B cell (primary cell): ENCODE measurements at places on chromosomes 2 and 18.

DNA sequence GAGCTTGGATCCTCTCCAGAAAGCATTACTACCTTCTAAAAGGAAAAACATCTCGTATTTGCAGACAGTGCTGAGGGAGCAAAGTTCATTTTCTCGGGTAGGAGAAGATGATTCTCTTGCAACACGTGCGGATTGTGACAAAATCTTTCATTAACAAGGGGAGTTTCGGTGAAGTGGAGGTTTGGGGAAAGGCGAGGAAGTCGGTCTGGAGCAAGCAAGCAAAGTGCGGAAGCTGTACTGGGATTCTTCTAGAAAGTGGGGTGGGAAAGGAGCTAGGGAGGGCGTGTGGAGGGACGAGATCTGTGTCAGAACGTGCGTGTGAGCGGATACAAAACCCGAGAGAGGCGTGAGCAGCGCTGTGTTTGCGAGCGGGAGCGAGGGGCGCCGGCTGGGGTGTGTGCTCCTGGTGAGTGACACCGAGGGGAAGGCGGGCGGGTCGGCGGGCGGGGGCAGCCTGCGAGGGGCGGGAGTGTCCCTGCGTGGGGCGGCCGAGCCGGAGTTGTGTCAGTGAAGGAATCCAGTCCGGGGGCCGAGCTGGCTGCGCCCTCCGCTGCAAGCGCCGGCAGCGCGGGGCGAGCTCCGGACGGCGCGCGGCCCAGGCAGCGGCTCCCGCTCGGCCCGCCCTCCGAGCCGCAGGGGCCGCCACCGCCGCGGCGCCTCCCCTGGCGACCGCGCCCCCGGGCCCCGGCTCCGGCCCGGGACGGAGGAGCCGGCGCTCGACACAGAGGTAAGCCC lies at the start of gene SPATS2L:
Gene SPATS2L (plus strand): TSS at position 498 of the 735 bp plus-strand sequence. CDS start 82,552 bp downstream, outside the sequence.
- DNase-seq = peak; percentile 31

DNA sequence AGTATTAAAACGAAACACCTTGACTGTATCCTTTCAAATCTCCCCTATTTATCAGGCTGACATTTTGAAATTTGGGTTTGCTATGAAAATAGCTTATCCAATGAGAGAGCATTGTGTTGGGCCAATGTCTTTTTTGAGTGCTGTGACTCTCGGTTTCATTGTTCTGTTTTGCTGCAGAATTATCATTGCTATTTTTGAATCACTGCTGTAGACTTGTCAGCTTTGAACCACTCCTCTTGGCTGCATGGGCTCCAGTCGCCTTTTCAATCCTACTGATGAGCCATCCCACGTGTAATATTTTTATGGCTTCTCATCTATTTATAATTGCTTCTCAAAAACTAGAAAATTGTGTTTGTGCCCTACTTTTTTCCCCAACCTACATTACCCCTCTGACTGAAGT lies 322.8 kb downstream of the LNPK start:
- no peak for DNase-seq

GRCh38 chr2:219157396-219157795 lies 3.2 kb downstream of the NHEJ1 start:
- no peak for DNase-seq

- no peak for DNase-seq
Observed at GRCh38 chr2:2738684-2739083, 407.6 kb upstream of the MYT1L start.

GRCh38 chr2:152078662-152079061 lies 20.2 kb downstream of the CACNB4 start:
- DNase-seq = no peak

DNA sequence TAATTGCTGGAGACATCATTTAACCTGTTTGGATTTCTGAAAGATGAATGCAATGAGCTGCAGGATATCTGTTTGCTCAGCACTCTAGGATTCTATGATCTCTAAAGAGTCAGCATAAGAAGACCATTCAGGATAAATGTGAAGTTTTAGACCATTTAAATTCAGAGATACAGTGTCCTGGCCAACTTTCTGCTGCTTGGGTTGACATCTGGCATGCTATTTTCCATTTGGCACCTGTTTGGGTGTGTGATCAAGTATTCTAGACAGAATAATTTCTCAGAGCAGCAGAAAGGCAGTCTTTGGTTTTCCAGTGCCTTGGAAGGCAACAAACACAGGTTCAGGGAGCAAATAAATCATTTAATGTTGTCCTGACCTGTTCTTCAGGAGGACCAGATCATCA lies 144.8 kb upstream of the NDUFV2 start:
- no peak for DNase-seq

DNA sequence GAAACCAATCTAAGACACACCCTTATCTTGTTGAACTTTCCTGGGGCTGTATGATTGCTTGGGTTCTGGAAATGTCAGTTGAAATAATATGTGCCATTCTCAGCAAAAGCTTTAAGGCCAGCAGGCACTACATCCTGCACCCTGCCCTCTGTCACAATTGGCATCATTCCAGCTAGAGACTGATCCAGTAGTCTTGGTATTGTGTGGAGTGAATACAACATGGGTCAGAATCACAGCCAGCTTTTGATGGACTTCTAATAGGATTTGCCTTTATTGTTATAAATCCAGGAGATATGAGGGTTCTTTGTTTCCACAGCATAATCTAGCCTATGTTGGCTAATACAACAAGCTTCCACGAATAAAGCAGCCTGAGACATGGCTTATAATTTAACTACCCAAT lies 617.0 kb upstream of the CDH2 start:
- no peak for DNase-seq

DNA sequence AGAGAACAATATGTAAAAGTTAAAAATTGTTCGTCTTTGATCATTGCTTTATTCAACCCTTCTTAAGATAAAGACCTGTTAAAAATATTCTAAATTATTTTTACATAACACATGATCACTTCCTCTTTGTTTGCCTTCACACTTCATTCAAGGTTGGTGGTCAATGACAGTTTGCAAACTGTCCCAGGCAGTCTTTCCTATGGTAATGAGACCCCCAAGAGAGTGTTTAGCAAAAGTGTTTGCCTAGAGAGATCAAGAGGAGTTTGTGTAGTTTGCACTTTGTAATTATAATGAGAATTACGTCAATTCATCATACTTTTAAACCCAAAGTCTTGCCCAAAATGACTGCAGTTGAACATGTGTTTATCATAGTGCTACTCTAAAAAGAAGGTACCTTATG lies 77.2 kb upstream of the ABCA12 start:
- no peak for DNase-seq

GRCh38 chr18:23922939-23923338 lies 91.6 kb upstream of the TTC39C start:
- DNase-seq = no peak

DNA sequence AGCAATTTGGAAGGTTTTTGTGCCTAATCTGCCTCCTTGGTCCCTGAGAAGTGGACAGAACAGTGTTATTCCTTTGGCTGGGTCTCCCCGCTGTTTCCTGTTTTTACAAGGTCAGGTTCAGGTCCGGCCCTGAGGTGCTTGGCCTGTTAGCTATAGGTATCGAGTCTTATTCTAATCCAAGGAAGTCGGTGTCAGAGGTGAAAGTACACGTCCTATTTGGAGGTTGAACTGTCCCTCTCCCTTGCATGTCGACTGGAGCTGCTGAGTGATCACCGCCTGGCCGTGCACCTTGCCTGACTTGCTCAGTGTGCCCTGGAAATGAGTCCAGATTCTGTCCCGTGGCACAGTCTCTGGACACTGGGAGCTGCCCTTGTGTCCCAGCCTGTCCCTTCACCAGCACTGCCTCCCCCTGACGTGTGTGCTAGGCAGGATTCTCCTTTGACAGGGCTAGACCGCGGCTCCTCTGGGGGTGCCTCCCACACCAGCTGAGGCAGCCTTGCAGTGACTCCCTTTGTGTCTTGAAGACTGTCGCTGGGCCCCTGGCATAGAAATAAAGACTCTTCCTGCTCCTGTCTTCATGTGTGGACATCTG lies 65.7 kb upstream of the RBM44 start:
- no peak for DNase-seq

DNA sequence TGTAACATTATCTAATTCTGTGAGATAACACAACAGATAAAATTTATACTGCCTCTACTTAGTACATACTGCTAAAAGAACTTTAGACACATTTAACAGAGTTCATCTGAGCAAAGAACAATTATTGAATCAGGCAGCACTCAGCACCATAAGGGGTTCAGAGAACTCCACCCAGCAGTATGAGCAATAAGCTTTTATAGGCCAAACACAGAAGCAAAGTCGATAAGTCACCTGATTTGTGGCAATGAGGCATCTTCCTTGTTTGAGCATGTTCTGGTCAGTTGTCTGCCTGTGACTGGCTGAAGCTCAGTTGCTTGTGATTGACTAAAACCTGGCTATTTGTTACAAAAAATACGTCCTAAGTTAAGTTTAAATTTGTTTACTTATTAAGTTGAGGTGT lies 746.1 kb upstream of the DDX18 start:
- no peak for DNase-seq

- DNase-seq = no peak
Observed at GRCh38 chr2:150462770-150463169, 24.7 kb downstream of the RND3 start.

DNA sequence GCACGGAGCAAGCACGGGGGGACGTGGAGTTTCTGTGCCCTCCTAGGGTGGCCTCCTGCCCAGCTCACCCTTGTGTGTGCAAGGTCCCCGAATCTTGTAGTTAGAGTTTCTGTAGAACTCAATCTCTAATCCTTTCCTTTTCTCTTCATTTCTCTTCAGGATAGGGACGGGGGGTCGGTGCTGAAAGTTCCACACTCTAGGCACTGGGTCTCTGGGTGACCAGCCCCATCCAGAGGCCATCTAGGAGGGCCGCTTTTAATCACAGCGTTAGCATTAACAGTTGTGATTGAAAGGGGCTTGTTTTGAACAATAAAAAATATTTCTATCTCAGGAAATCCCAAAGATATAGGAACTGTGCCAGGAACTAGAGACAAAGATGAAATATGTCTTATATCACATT lies 10.5 kb downstream of the SOCS6 start:
- no peak for DNase-seq

GRCh38 chr2:239724194-239724849 lies 300.8 kb downstream of the NDUFA10 start:
- no peak for DNase-seq

GRCh38 chr2:119489232-119489952 lies 34.9 kb downstream of the SCTR start:
- no peak for DNase-seq

- no peak for DNase-seq
Observed at GRCh38 chr18:47412924-47413323, 161.5 kb upstream of the SKOR2 start.

- DNase-seq = no peak
Observed at GRCh38 chr2:75099521-75099922, 99.8 kb downstream of the TACR1 start.

GRCh38 chr2:136024616-136025015 lies 39.2 kb upstream of the DARS1 start:
- no peak for DNase-seq

DNA sequence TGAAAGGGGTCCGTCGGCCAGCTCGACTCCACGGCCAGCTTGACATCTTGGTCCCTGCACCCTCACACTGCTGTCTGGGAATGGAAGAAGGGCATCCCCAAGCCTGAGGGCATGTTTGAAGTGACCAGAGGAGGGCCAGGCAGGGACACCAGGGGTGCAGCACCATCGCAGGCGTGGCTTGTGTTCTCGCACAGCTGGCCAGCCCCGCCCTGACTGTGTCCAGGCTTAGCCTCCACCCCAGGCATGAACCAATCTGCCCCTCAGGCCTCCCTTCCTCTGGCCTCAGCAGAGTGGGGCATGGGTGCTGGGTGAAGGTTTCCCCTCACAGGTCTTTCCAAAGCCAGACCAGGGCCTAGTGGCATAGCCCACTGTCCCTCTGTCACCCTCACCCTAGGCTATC lies 25.0 kb downstream of the EMX1 start:
- DNase-seq = no peak

DNA sequence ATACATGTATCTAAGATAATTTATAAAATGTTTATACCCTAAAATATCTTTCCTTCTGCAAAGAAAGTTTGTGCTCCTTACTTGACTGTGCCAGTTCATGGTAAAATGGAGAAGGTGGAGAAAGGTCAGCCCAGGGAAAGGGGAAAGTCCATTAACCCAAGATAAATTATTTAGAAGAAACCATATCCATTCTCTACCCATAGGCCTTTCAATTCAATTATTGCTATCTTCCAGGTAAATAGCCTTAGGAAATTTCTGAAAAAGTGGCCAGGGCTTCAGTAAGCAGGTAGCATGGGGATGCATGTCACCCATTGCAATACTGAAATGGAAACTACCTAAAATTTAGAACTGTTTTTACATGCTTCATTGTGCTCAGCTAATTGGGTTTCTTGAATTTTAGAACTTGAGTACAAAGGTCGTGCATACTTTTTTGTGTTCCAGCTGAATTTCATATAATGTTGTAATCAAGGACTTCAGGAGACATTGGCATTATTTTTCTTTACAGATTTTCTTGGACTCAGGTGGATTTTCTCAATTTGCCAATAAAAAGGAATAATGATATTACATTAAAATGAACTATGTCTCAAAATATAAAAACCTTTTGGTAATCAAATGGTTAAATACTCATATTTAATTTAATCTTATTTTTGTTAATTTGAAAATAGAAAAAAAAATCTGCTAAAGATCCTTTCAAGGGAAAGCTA lies 124.9 kb downstream of the CSRNP3 start:
- peak; percentile 20 for DNase-seq

DNA sequence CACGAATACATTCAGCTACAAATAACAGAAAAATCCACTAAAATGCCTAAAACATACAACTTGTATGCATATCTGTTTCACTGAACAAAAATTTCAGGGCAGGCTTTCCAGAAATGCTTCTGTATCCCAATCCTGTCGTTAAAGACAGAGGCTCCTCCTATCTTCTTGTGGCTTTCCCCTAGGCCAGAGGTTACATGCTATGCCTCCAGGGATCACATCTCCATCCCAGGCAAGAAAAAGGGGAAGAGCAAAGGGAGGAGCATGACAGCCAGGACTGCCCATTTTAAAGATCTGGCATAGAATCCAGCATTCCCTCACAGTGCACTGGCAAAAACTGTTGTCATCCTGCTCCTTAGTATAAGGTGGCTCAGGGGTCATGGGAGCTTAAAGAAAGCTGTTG lies 268.7 kb upstream of the SETBP1 start:
- no peak for DNase-seq

DNA sequence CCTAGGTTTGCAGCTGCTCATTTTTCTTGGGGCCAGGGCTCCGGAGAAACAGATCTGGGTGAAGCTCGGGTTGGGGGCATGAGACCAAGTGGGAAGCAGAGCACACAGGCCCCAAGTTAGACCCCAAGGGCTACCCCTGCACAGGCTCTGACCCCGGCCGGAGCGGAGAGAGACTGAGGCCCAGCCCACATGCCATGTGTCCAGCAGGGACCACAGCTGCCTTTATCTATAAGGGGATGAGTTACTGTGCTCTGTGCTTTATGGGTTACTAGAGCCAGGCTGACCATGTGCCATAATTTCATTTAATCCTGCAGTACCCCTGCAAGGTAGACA lies 30.3 kb upstream of the PRLH start:
- DNase-seq = no peak
